ENCODE measurements at places on chromosomes 6 and 20.

DNA sequence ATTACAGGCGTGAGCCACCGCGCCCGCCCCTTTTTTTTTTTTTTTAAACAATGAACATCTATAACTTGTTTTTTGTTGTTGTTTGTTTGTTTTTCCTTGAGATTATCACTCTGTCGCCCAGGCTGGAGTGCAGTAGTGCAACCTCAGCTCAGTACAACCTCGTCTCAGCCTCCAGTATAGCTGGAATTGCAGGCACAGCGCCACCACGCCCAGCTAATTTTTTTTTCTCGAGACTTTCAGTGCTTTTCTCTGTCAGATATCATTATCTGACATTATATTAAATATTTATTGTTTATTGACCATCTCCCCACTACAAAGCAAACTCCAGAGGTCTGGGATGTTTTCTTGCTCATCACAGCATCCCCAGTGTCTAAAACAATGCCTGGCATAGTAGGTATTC, 2.3 kb upstream of the DLK2 start:
- no peak for DNase-seq

- DNase-seq: peak; percentile 49
Observed at GRCh38 chr6:46090115-46091079, 39.4 kb upstream of the ENPP4 start.

- no peak for DNase-seq
Observed at GRCh38 chr6:152736687-152737273, 13.8 kb upstream of the VIP start.

DNA sequence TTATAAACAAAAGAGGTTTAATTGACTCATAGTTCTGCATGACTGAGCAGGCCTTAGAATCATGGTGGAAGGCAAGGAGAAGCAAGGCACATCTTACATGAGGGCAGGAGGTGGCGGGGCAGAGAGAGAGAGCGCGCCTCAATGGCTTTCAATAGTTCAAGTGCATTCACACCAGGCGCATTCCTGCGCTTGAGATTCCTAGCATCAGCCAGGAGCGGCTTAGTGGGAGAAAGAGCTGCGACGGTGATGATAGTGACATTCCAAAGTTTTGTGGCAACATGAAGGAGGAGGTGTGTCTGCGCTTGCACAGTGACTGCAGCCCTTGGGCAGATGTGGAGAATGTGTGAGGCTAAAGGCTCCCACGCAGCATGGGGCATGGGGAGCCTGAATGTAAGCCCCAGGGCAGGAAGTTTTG, 25.0 kb upstream of the EMILIN3 start:
- DNase-seq: peak; percentile 91

DNA sequence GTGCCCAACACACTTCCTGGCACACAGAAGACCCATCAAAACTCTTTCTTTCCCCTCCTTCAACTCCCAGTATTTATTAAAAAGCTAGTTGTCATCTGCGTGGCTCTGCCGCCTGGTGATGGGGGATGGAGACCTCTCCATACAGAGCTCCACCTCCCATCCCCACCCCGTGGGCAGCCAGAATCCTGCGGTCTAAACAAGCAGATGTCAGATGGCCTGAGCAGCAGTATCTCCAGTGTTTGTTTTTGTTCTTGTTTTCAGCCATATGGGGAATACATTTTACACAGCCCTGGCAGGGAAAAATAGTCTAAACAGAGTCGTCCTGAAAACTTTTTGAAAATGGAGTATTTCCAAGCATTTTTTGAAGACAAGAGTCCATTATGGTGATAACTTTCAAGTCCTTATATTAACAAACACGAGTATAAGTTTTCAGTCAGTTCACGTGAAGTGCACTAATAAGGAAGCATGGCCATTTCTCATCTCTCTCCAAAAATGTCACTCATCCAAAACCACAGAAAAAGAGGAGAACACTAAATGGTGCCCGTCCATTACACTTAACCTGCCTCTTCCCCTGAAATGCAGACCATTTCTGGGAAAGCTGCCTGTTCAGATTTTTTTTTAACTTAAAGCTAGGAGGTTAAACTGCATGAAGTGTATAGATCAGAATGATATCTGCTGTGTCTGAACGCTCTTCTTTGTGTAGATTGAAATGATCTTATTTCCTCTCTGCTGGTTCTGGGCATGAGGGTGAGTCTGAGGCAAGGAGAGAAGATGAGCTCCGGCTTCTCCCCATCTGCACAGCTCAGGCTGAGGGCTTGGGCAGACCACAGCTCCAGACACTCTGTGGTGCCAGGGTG, 91.0 kb downstream of the TCP11 start:
- peak; percentile 83 for DNase-seq

- no peak for DNase-seq
Observed at GRCh38 chr20:5173751-5174150, 46.9 kb downstream of the CDS2 start.

DNA sequence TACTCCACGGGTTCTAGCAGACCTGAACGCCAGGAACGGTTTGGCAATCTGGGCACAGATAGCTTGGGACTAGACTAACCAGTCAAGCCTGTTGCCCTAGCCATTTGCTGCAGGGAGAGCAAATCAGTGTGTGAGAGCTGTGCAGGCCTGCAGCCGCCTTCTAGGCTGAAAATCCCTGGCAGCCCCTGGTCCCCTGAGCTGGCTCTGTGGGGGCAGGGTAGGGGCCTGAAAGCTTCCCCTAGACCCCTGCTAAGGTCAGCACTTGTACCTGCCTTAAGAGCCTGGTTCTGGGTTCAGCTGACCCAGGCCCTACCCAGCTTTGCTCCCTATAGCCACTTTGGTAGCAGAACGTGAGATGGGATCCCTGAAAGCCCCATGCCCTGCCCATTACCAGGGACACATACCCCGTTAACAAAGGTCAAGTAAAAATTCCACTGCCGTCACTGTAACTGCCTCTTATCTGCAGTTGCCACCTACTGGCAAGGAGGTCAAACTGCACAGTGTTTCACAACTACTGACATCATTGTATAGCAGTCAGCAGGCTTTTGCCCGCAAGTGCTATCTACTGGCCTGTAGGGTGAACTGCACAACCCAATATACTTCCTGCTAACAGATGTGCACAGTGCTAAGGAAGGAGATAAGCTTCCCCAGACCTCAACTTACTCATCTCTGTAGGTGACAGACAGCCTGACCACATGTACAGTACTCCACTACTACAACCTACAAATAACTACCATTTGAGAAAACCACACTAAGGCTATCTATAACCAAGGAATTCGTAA, 95.1 kb upstream of the OLIG3 start:
- DNase-seq: peak; percentile 47

GRCh38 chr20:10705801-10706459, 32.1 kb upstream of the JAG1 start:
- no peak for DNase-seq

DNA sequence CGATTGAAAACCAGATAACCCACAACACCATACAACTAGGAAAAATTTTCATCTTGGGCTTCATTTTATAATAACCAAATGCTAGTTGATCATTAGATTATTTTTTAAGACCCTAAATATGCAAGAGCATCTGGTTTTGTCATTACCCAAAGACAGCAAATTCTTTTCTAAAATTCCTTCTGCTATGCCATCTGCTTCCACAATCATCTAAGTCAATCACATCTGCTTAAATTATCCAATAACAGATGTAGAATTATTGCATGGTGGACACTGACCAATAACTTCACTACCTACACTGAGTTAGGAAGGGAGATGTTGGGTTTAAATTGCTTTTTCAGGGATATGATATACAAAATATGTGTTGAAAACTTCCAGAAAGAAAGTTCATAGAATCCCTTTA, 41.9 kb downstream of the PKHD1 start:
- DNase-seq: no peak

DNA sequence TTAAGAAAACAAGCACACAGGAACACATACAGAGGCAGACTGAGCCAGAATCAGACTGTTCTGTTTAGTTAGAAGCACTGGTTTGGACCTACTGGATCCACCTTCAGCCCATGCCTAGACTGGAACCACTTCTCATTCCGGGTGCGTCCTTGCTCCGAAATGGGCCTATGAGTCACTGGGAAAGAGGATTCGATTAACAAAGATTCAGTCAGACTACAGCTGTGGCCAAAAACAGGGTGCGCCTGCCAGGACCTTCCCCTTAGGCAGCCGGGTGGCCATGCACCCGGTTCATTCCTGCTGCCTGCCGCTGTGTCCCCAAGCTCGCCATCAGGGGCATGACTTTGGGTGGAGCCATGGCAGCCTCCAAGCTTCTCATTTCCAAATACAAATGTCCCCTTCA, 14.5 kb upstream of the KCNK5 start:
- DNase-seq: no peak

GRCh38 chr6:50823094-50823920, 4.6 kb downstream of the TFAP2B start:
- DNase-seq: no peak

DNA sequence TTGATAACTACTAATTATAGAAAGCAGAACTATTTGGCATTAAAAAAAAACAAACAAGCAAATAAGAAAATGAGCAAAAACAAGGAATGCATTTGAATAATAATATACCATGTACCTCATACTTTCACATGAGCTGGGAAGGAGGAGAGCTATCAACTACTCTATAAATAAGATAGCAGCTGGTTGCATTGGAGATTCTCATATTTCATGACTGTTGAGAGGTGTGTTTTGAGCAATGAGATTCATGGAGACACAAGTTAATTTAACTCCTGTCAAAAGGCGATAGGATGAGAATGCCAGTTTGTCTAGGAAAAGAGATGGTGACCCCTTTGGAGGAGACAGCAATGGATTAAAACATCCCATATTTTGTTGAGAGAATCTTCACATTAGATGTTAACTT, 348.8 kb upstream of the SPTLC3 start:
- no peak for DNase-seq

- DNase-seq: no peak
Observed at GRCh38 chr6:158124288-158124687, 43.8 kb downstream of the SERAC1 start.

DNA sequence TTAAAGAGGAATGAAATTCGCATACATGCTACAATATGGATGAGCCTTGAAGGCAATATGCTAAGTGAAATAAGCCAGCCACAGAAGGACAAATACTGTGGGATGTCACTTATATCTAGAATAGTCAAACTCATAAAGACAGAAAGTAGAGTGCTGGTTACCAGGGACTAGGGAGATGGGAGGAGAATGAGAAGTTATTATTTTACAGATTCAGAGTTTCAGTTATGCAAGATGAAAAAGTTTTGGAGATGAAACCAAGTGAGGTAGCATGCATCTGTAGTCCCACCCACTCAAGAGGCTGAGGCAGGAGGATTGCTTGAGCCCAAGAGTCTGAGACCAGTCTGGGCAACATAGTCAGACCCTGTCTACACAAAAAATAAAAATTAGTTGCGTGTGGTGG, 82.5 kb upstream of the ARID1B start:
- no peak for DNase-seq

- no peak for DNase-seq
Observed at GRCh38 chr6:158369241-158369640, 57.0 kb downstream of the TULP4 start.

DNA sequence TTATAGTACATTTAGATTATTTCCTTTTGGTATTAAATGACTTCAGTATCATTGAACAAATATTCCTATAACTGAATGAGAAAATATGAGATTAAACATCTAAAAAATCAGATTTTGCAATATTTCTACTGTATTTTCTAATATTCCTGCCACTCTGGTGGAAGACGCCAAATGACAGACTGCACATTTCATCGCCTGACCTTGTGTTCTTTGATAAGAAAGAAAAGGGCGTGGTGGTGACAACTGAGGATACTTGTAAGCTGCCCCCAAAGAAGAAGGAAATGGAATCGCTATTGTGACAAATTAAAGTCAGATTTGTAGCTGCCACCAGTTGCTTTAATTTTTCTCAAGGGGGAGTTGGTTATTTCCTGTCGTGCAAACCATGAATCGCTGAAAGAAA, 131.3 kb downstream of the MTFR2 start:
- no peak for DNase-seq

- DNase-seq: no peak
Observed at GRCh38 chr6:128256095-128256494, 264.3 kb downstream of the PTPRK start.
